Liver (tissue), 10 donors: ENCODE measurements at places on chromosomes 11 and 22.

DNA sequence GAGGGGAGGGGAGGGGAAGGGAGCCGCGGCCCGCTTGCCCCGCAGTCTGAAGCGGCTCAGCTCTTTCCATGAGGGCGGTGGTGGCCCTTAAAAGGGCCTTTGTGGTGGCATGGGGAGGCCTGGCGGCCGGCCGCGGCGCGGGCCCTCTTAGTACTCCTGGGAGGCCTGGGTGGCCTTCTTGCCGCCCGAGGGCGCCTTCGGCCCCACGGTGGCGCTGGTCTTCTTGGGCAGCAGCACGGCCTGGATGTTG, 6.9 kb downstream of the DPAGT1 start:
- H3K27ac ChIP-seq: peak overlapping the region; percentile 89
- H3K27me3 ChIP-seq: no peaks in the 10 kb centered on the region
- no peaks in the 10 kb centered on the region for H3K4me1 ChIP-seq
- peak overlapping the region; percentile 75 for H3K4me3 ChIP-seq
- H3K36me3 ChIP-seq: peaks cover 23% of the 10 kb centered on the region

DNA sequence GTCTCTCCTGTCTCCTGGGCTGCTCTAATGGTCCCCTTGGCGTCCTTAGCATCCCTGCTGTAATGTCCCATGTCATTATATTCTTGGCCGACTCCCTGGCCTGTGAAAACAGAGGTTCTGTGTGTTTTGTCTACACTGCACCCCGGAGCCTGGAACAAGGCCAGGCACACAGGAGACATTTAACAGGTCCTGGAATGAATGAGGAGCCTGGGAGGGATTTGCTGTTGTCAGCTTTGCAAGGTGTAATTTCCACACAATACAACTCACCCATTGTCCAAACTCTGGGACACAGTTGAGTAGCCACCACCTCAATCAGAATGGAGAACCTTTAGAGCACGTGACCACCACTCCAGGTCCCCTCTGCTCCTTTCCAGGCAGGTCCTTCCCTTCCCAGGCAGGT, 14.9 kb upstream of the PDGFB start:
- no peak overlapping the region for H3K27ac ChIP-seq
- no peaks in the 10 kb centered on the region for H3K36me3 ChIP-seq
- no peak for DNase-seq
- H3K4me3 ChIP-seq: no peak overlapping the region
- no peaks in the 10 kb centered on the region for H3K27me3 ChIP-seq

GRCh38 chr11:83717537-83717936, 431.4 kb upstream of the CCDC90B start:
- no peak overlapping the region for H3K4me3 ChIP-seq
- H3K27me3 ChIP-seq: no peaks in the 10 kb centered on the region
- H3K4me1 ChIP-seq: no peaks in the 10 kb centered on the region
- H3K27ac ChIP-seq: no peak overlapping the region
- no peaks in the 10 kb centered on the region for H3K36me3 ChIP-seq
- no peak for DNase-seq

DNA sequence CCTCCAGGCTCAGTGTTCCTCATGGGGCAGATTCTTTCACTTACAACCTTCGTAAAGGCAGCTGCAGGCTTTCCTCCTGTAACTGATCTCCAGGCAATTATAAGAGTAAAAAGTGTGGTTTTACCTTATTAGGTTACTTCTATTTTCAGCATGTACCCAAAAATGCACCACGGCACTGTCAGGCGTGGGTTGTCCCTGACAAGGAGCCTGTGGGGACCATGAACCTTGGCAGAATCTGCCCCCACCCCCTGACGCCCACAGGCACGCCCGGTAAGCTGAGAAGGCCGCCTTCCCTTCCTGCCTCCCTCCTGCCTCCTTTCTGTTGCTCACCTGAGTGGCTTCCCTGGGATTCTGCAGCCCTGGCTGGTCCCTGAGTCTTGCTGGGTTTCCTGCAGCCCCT, 1383.3 kb downstream of the TBC1D22A start:
- H3K4me1 ChIP-seq: no peaks in the 10 kb centered on the region
- DNase-seq: no peak
- no peak overlapping the region for H3K4me3 ChIP-seq
- no peak overlapping the region for H3K27ac ChIP-seq

- H3K4me1 ChIP-seq: no peaks in the 10 kb centered on the region
- H3K27me3 ChIP-seq: no peaks in the 10 kb centered on the region
These were observed 117.5 kb downstream of the FCHSD2 start for GRCh38 chr11:73024639-73025038.

DNA sequence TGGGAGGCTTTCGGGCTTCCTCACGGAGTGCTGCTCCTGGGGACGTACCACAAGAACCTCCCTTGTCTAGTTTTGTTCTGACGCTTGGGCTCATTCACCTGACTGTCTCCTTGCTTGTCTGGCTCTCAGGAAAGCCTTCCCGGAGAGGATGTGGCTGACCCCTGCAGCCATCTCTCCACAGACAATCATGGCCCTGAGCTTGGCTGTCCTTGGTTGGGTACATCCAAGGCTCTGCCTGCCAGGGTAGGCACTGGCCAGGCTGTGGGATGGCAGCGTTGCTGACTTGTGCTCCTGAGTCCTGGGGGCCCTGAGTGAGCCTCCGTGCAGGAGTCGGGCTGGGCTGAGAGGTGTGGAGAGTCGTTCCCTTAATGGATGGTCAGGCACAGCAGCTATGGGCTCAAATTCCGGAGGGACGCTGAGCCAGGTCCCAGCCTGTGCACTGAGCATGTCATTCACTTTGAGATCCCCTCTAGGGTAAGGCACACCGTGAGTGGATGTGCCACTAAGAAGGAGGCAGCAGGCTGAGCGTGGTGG, 32.8 kb downstream of the BCR start:
- no peak for DNase-seq
- no peak overlapping the region for H3K27ac ChIP-seq
- no peaks in the 10 kb centered on the region for H3K27me3 ChIP-seq
- no peak overlapping the region for H3K4me3 ChIP-seq
- H3K4me1 ChIP-seq: peaks cover 22% of the 10 kb centered on the region

GRCh38 chr11:124646148-124646547, 23.5 kb downstream of the TBRG1 start:
- no peak for DNase-seq
- H3K27me3 ChIP-seq: no peaks in the 10 kb centered on the region
- H3K4me1 ChIP-seq: peaks cover 4% of the 10 kb centered on the region
- H3K27ac ChIP-seq: no peak overlapping the region
- H3K36me3 ChIP-seq: no peaks in the 10 kb centered on the region

DNA sequence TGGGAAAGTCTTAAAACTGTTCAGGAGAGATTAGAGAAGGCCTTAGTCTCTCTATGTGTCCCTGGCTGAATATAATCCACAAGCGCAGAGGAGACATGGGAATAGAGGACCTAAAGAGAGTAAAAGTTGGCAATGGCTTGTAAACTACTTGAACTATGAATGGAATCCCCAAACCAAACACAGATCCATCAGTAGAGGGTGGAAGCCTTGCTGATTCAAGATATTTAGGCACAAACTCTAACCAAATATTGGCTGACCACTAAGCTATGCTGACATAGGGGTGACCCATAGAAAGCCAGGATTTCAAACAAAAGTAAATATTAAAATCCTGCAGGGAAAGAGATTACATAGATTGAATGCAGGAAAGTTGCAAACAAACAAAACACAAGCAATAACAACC, 439.2 kb downstream of the DLG2 start:
- H3K4me3 ChIP-seq: no peak overlapping the region
- DNase-seq: no peak
- no peaks in the 10 kb centered on the region for H3K36me3 ChIP-seq
- H3K27me3 ChIP-seq: no peaks in the 10 kb centered on the region

GRCh38 chr22:38513063-38513462, 7.0 kb upstream of the DDX17 start:
- H3K36me3 ChIP-seq: no peaks in the 10 kb centered on the region
- H3K4me3 ChIP-seq: no peak overlapping the region
- no peaks in the 10 kb centered on the region for H3K4me1 ChIP-seq
- H3K27me3 ChIP-seq: no peaks in the 10 kb centered on the region
- peak; percentile 47 for DNase-seq

- peak overlapping the region; percentile 84 for H3K27ac ChIP-seq
- H3K4me1 ChIP-seq: peaks cover 31% of the 10 kb centered on the region
- H3K27me3 ChIP-seq: no peaks in the 10 kb centered on the region
- no peaks in the 10 kb centered on the region for H3K36me3 ChIP-seq
- DNase-seq: no peak
These were observed 2.5 kb upstream of the ADM start for GRCh38 chr11:10302359-10302743.
